Frontal cortex (tissue), 4 donors: ENCODE measurements at places on chromosomes 6 and 20. TPM values are rescaled to one million over a fixed set of nuclear protein-coding genes. Genes with fewer than 3 reads are reported as not detected.

PRRT1 gene
- total RNA-seq = 0.41 TPM

NINL gene
- 20.0 TPM for total RNA-seq

SPEF1 gene
- 0.41 TPM for total RNA-seq

BPIFB6 gene
- total RNA-seq = not detected
